ENCODE measurements at places on chromosomes 1 and 21.

DNA sequence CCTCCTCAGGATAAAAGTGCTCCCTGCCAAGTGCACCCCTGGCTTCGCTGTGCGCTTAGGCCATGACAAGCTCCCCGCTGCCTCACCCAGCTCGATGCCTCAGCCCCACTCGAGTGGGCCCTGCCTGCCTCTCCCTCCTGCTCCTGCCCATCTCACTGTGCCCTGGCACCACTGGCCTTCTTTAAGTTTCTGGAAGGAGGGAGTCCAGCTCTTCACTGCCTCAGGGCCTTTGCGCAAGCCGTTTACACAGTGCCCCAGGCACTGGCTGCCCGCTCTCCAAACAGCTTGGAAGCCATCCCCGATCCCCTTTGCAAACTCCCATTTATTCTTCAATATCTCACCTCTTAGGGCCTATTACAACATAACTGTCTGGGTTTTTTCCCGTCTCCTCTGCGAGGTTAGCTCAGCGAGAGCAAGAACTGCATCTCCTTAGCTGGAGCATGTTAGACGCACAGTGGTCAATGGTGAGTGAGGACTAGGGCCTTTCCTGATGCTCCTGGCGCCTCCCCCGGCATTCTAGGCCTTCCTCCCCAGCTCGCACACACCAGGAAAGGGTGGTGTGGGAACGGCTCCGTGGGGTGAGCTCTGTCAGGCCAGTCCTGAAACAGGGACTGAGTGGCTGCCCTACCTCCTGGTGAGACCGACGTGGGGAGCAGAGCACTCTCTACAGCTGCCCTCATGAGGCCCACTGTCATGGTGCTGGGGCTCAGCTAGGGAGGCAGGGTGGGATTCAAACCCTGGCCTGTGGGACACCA is 31.9 kb downstream of the PODN start:
- no peak overlapping the region for H3K27ac ChIP-seq
- H3K36me3 ChIP-seq: no peaks in the 10 kb centered on the region
- no peak overlapping the region for H3K4me3 ChIP-seq
- no peaks in the 10 kb centered on the region for H3K4me1 ChIP-seq

DNA sequence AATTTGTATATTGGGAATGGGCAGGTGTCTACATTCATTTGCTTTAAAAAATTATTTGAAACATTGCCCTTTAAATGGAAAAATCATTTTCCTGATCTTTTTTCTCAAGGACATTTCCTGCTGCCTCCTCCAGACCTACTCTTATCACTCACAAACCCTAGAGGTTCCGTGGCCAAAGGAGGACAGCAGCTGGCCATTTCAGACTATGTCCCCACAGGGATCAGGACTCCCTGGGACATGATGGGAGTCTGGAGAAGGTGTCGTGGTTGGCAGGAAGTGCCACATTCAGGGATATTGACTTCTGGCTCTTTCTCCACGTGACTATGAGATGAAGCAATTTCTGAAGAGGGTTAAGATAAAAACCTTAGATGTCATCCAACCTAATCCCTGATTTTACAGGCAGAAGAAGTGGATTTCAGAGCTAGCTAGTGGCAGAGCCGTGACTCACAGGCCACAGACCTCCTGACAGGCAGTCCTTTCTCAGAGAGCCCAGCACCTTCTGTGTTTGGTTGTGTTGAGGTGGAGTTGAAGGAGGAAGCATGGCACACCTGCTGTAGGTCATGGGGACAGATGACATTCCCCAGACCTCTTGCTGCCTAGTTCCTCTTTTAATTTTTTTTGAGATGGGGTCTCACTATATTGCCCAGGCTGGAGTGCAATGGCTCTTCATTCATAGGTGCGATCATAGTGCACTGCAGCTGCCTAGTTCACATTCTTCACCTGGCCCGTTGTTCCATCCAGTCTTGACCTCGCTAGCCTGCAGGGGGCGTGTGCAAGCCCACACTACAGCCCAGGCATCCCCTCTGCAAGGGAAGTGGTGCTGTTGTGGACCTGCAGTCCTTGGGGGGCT is 25.5 kb upstream of the IL10 start:
- no peak overlapping the region for H3K4me3 ChIP-seq
- peak; percentile 65 for DNase-seq
- H3K27ac ChIP-seq: no peak overlapping the region

GRCh38 chr1:204859861-204860267 is 10.8 kb upstream of the NFASC start:
- no peaks in the 10 kb centered on the region for H3K36me3 ChIP-seq
- peaks cover 2% of the 10 kb centered on the region for H3K4me1 ChIP-seq
- H3K27ac ChIP-seq: no peak overlapping the region
- H3K27me3 ChIP-seq: no peaks in the 10 kb centered on the region
- peak; percentile 94 for DNase-seq

- H3K4me3 ChIP-seq: no peak overlapping the region
- H3K4me1 ChIP-seq: no peaks in the 10 kb centered on the region
- DNase-seq: peak; percentile 83
Measured at GRCh38 chr1:28893403-28894102, 20.8 kb upstream of the EPB41 start.

GRCh38 chr1:8294170-8294697 is 23.7 kb upstream of the SLC45A1 start:
- H3K4me1 ChIP-seq: no peaks in the 10 kb centered on the region
- no peak overlapping the region for H3K27ac ChIP-seq
- no peak for DNase-seq
- H3K36me3 ChIP-seq: no peaks in the 10 kb centered on the region

DNA sequence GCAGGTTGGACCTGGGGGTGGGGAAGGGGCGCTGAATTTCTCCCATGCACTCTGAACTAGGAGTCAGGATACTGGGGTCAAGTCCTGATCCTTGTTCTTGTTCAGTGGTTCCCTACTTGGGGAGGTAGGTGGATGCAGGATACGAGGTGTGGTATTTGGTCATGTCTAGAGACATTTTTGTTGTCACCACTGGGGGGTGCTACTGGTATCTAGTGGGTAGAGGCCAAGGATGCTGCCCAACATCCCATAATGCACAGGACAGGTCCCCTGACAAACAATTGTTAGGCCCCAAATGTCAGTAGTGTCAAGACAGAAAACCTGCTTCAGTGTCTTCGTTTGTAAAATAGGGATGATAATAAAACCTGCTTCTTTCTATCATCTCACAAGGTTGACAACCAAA is 259.0 kb upstream of the FOXD3 start:
- no peaks in the 10 kb centered on the region for H3K27me3 ChIP-seq
- H3K4me3 ChIP-seq: no peak overlapping the region
- H3K27ac ChIP-seq: no peak overlapping the region
- no peaks in the 10 kb centered on the region for H3K36me3 ChIP-seq
- DNase-seq: peak; percentile 71

GRCh38 chr1:158806916-158807536 is 24.1 kb upstream of the MNDA start:
- H3K36me3 ChIP-seq: no peaks in the 10 kb centered on the region
- no peaks in the 10 kb centered on the region for H3K27me3 ChIP-seq
- no peaks in the 10 kb centered on the region for H3K4me1 ChIP-seq
- H3K27ac ChIP-seq: no peak overlapping the region

GRCh38 chr1:165222580-165222979 is 133.9 kb downstream of the LMX1A start:
- H3K4me1 ChIP-seq: peaks cover 3% of the 10 kb centered on the region
- no peaks in the 10 kb centered on the region for H3K27me3 ChIP-seq
- DNase-seq: peak; percentile 40
- H3K4me3 ChIP-seq: no peak overlapping the region

DNA sequence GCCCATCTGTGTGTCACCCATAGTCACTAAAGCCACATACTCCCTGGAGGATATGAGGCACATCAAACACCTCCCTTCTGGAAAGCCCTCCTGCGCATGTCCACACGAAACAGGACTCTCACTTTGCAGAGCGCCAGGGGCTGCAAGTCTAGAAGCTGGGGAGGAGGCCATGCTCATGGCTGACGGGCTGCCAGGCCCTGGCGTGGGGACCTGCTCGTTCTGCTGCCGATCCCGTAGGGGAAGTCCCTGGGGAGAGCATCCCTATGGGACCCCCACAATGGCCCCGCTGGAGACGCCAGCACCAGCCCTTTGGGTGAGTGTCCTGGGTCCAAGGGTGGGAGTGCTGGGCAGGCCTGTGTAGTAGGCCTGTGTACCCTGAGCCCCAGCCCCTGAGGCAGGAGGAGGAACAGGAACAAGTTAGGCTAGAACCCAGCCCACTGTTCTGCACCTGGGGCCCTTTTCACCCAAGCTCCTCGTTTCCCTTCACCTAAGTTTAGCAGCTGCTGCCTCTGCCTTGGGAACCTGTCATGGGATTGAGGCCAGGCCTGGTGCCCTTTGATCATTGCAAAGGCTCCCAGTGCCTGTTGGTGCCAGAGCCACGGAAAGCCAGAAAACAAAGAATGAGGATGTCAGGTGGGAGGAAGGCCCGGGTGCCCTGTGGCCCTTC is 9.9 kb downstream of the FAM3B start:
- DNase-seq: no peak
- H3K4me3 ChIP-seq: no peak overlapping the region
- peaks cover 1% of the 10 kb centered on the region for H3K4me1 ChIP-seq
- H3K36me3 ChIP-seq: no peaks in the 10 kb centered on the region

DNA sequence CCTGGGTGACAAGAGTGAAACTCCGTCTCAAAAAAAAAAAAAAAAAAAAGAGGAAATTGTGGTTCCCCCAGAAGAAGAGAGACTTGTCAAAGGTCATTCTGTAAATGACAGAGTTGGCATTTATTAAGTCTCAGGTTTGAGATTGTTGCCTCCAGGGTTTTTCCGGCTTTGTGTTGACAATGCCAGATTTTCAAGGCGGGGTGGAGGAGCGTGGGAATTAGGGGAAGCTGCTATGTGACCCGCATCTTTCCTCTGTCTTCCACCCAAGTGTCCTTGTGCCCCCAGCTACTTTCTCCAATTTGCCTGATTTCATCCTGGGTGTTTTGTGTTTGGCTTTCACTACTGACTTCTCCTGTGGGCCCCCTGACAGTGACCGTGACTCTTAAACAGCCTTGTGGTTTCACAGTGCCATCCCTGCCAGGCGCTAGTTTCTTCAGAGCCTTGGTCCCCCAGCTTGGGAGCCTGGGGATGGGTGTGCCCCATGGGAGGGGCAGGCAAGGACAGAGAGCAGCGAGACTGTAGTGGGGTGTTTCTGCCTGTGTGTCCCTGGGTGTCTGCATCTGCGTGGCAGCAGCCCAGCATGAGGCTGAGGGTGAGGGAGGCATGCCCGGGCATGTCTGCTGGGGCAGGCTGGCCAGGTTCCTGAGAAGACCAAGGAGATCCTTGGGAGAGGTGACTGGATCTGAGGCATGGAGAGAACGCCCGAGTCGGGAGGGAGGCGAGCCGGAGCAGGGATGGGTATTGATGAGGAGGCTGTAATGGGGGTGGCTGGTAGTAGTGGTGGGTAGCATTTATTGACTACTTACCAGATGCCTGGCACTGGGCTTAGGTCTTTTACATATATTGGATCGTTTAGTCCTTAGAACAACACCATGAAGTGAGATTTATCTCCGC is 46.3 kb downstream of the IER5 start:
- H3K4me3 ChIP-seq: no peak overlapping the region
- H3K27ac ChIP-seq: no peak overlapping the region
- no peak for DNase-seq
- H3K36me3 ChIP-seq: no peaks in the 10 kb centered on the region
- H3K4me1 ChIP-seq: peaks cover 10% of the 10 kb centered on the region

GRCh38 chr1:160371346-160371631 is 4.4 kb downstream of the NHLH1 start:
- no peak for DNase-seq
- no peaks in the 10 kb centered on the region for H3K27me3 ChIP-seq
- H3K27ac ChIP-seq: no peak overlapping the region
- no peak overlapping the region for H3K4me3 ChIP-seq
- no peaks in the 10 kb centered on the region for H3K36me3 ChIP-seq

GRCh38 chr21:20258542-20258941 is 739.7 kb upstream of the NCAM2 start:
- peaks cover 5% of the 10 kb centered on the region for H3K4me1 ChIP-seq
- no peaks in the 10 kb centered on the region for H3K27me3 ChIP-seq
- no peak overlapping the region for H3K4me3 ChIP-seq
- DNase-seq: peak; percentile 46
- no peak overlapping the region for H3K27ac ChIP-seq

DNA sequence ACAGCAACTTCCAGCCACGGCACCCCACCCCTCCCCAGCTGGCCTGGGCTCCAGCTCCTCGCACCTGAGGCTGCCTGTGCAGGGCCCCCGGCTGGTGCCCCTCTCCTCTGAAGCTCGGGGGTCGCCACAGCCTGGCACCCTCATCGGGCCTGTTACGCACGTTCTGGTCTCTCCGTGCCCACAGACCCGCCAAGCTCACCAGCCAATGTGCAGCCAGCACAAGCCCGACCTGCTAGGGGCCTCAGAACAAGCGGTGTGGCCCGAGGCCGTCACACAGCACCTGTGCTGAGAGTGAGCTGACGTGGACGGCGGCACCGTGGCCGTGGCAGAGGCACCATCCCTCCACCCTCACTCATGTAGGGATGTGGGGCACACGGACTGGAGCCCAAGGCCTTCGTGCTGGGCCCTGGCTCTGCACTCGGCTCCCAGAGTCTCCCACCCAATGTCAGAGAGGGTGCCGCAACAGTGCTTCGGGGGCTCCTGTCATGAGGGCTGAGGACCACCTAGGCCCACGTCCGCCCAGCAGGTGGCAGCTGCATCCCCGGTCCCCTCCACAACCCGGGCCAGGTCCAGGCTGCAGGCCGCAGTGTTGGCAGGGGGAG is 4.4 kb upstream of the SAMD11 start:
- DNase-seq: no peak
- peaks cover 8% of the 10 kb centered on the region for H3K4me1 ChIP-seq
- no peaks in the 10 kb centered on the region for H3K27me3 ChIP-seq
- no peak overlapping the region for H3K27ac ChIP-seq

DNA sequence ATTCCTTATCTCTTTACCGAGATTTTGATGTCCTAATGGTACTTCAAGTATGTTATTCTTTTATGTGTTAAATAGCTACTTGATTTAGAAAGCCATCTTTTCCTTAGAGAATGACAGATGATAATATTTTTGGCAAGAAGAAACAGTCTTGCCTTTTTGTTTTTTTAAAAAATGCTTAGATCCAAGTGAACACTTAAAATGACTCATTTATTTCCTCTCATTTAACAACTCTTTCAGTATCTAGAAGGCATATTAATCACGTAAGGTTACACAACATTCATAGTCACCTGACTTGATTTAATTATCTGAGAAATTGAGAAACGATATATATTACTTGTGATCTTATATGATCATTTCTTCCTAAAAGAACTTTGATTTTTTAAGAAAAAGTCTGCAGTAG is 52.4 kb downstream of the SUCO start:
- no peak for DNase-seq
- H3K27ac ChIP-seq: no peak overlapping the region
- no peaks in the 10 kb centered on the region for H3K36me3 ChIP-seq
- H3K4me1 ChIP-seq: peaks cover 1% of the 10 kb centered on the region

GRCh38 chr1:152042030-152042429 is 5.2 kb upstream of the S100A11 start:
- H3K4me3 ChIP-seq: no peak overlapping the region
- H3K4me1 ChIP-seq: no peaks in the 10 kb centered on the region

DNA sequence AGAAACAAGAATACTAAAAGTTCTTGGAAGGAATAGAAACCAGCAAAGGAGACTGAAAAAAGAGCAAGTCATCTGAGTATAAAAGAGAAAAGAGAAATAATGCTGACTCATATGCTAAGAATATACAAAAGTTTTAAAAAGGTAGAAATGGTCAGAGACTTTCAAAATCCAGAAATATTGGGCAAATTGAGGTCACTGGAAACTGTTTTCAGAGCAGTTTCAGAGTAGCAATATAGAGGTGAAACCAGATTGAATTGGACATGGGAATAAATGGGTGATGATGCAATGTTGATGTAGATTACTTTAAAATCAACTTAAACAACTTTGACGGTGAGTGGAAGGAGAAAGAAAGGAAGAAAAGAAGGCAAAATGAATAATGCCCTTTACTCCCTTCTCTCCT is 1.8 kb upstream of the RPS6KC1 start:
- H3K4me3 ChIP-seq: no peak overlapping the region
- no peaks in the 10 kb centered on the region for H3K27me3 ChIP-seq
- H3K27ac ChIP-seq: no peak overlapping the region
- H3K4me1 ChIP-seq: no peaks in the 10 kb centered on the region
- H3K36me3 ChIP-seq: no peaks in the 10 kb centered on the region
